ENCODE measurements at places on chromosomes 3 and 15.

DNA sequence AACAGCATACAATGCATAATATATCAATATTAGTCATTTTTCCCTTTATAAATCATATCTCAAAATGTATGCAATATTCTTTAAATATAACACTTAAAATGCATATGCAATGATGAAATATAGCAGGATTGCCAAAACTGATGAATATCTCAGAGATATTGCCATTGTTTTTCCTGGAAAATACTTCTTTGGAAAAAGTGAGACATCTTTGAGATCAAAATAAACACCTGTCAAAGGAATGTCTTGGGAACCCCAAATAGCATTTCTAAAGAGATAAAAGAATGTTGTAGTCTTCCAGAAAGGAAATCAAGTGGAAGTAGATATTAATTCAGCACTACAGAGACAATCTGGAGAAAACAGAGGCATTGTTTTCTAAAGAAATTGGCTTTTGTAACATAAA lies 457.8 kb upstream of the UBE2E2 start:
- DNase-seq: no peak

DNA sequence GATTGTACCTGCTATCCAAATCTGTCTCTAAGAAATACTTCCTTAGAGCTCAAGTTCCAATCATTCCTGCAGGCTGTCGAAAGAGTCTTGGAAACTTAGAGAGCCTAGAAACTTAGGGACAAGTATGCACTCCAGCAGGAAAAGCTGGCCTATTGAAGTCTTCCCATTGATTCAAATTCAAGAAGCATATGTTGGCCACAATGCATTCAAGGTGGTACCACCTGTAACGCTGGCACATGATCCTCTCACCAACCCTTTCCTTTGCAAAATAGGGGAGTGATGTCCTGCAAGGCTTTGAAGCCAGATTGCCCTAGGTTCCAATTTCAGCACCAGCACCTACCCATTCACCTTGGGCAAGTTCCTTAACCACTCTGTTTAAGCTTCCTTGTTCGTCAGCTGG lies 6.0 kb downstream of the ADAMTS9 start:
- no peak for DNase-seq

GRCh38 chr15:40364251-40364650 lies 6.2 kb downstream of the DISP2 start:
- no peak for DNase-seq

- no peak for DNase-seq
Observed at GRCh38 chr3:149898771-149899170, 71.9 kb downstream of the PFN2 start.

GRCh38 chr3:16923112-16923511 lies 38.4 kb downstream of the PLCL2 start:
- no peak for DNase-seq

DNA sequence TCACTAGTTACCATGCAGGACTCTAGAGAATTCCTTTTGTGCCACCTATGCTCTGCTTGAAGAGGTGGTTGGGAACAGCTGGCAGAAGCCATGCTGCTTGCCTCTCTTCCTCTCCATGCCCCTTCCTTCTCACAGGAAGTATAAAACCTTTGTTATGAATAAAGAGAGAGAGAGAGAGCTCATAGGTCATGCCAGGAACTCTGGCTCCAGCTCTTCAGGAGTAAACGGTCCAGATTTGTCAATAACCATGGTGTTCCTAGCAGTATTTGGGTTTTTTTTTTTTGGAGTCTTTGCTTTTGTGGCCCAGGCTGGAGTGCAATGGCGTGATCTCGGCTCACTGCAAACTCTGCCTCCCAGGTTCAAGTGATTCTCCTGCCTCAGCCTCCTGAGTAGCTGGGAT lies 97.7 kb upstream of the SLC4A7 start:
- no peak for DNase-seq
